ENCODE measurements at places on chromosomes 11 and 22. TPM values are rescaled to one million over a fixed set of nuclear protein-coding genes. Genes with fewer than 3 reads are reported as not detected.
A peak's percentile ranks its signal among the peaks of the same experiment; 100 is the strongest.

PIWIL4 gene
- 0.25 TPM for total RNA-seq

NNMT gene
- total RNA-seq = 3.6 TPM

- no peak for DNase-seq
These were observed 53.9 kb upstream of the CRTAM start for GRCh38 chr11:122784325-122784955.

DNA sequence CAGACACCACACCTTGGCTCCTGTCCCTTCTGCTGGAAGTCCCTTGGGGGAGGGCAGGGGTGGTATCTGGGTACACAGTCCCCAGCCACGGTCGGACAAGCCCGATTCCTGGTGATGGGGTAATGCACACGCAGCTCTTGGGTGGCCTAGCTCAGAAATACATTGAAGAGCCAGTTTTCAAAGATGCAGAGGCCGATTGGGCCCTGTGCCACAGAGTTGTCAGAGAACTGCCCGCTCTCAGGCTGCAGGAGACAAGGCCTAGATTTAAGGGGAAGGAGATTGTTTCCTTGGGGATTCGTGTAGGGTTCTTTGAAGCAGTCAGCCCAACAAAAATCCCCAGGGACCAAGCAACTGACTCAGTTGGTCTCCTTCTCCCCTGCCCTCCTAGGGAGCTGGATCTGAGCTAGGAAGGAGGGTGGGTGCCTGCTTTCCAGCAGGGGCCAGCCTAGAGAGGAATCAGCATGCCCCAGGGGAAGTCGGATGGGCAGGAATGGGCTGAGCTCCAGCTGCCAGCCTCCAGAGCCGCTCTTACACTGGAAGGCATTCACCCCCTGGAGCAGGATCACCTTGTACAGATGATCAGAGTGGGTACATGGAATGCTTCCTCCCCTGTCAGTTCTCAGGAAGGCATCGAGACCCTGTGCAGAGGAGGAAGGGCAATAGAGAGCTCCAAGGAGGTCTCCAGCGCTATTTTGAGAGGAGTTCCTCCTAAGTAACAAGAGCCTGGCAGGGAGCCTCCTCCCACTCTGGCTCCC is 3.3 kb upstream of the SCN4B start:
- no peak for DNase-seq

C1QTNF6 gene
- total RNA-seq = 2.7 TPM

DNA sequence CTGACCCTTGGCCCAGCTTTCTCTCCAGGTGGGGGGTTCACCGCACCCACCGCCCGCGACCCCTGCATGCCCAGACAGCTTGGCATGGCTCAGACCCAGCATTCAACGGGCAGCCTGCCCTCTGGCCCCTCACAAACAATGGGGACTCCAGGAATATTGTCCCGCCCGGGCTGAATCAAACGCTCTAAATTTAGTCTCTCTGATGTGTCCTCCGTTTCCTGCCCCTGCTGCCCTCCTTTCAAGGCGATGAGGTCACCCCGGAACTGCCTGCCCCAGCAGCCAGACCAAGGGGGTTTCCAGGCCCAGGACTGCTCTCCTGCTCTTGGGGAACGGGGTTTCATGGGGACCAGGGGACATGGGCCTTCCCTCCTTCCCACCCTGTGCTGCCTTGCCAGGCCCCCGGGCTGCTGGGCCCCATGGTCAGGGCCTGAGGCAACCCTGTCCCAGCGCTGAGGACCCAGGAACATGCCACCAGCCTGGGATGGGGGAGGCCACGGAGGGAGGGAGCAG is 10.1 kb upstream of the PDGFB start:
- DNase-seq = no peak

SLC1A2 gene
- not detected for total RNA-seq

DNA sequence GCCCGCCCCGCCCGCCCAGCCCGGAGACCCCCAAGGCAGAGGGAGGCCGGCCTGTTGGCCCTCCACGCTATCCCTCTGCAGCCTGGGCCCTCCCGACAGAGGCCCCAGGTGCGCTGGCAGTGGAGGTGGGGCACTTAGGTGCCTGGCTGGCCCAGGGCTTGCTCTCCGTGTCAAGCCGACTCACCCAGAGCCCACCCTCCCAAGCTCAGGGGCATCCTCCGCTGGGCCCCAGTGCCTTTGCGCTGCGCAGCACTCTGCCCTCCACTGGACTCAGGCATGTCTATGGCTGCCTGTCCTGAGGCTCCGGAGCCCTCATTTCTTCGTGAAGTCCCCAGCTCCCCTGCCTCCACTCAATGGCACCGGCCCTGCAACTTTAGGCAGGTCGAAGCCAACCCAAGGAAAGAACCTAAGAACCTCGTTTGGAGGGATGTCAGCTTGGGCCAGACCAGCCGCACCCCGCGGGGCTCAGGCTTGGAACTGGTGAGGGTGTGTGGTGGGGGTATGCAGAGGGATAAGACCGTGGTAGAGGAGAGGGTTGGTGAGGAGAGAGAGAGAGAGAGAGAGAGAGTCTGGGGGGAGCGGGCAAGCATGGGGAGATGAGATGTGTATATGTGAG is 6.1 kb downstream of the SMIM45 start:
- DNase-seq = no peak

SBF1 gene
- total RNA-seq = 37.0 TPM

DNA sequence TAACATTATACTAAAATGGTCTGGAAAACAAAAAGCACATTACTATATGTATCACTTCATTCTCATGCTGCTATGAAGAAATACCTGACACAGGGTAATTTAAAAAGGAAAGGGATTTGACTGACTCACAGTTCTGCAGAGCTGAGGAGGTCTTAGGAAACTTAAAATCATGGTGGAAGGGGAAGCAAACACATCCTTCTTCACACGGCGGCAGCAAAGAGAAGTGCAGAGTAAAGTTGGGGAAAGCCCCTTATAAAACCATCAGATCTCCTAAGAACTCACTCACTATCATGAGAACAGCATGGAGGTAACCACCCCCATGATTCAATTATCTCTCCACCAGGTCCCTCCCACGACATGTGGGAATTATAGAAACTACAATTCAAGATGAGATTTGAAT is 60.0 kb downstream of the FAM181B start:
- no peak for DNase-seq

DNA sequence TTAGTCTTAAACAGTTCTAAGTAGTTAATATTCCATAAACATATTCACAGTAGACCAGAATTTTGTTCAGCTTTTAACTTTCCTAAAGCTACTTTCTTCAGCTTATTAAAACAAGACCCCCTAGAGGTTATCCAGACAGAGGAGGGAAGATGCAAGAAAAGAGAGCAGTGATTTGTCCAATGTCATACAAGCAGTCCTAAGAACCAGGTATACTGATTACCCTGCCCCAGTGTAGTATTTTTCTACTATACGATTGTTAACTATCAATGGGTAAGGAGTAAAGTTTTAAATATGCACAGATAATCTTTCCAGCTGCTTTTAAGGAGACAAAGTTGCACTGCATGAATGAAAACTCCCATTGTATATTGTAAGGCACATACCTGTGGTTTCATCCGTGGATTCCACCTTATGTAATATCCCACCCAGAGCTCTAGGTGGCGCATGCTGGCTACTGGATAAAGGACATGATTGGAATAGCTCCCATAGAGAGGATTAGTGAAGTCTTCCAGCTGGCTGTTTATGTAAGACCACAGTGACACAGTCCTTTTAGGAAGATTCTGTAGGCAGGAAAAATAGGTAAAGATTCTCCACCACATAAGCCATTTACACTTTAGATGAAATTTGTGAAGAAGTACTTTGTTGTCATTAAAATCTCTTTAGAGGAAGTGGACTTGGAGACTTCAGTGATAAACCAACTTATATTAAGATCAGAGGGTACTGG is 45.6 kb downstream of the CEP57 start:
- DNase-seq = peak; percentile 69

DNA sequence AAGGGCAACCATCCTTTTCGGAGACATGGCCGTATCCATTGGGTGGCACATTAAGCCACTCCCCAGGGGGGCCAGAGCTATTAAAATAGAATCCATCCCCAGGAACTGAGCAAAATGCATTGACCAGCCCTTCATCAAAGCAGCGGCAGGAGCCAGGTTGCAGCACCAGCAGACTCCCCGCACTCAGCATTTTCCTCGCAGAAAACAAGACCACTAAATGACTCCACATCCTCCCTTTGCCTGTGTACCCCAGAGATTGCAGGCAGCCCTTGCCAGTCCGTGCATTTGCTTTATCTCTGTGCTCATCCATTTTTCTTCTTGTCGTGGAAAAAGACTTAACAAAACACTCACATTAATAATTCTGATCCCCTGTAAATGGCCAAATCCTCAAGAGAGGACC is 144.4 kb upstream of the LARGE1 start:
- no peak for DNase-seq

CHRM1 gene
- total RNA-seq = not detected

DNA sequence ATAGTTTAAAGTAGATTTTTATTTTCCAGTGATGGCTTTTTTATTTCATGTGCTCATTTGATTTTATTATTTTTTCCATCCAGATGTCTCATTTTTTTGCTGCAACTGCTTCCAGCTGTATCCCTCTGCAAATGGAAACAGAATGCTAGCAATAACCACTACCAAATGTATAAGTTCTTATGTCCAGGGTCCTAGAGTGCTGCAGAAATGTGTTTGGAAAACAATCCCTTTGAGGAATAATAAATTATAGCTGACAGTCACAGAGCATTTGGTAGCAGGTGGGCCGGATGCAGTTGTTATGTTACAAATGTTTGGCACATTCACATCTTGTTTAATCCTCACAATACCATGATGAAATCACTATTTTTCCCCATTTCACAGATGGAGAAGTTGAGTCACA is 300.7 kb upstream of the PDGFD start:
- no peak for DNase-seq

- DNase-seq = no peak
These were observed 367.4 kb upstream of the ARHGAP42 start for GRCh38 chr11:100319691-100320090.

ARHGEF17 gene
- 4.0 TPM for total RNA-seq

WT1 gene
- 0.25 TPM for total RNA-seq

GRCh38 chr11:107711861-107712755 is at the start of gene SLN:
TSS of gene SLN (minus strand) at chr11:107712056.
- no peak for DNase-seq

- DNase-seq = no peak
These were observed 59.4 kb upstream of the CHRM4 start for GRCh38 chr11:46450846-46451477.

GRCh38 chr11:64441127-64441526 is 82.2 kb downstream of the RPS6KA4 start:
- DNase-seq = no peak

TMPRSS6 gene
- total RNA-seq = not detected

PGM2L1 gene
- 2.1 TPM for total RNA-seq

- DNase-seq = no peak
These were observed 12.4 kb downstream of the MYH9 start for GRCh38 chr22:36375071-36375980.

DNA sequence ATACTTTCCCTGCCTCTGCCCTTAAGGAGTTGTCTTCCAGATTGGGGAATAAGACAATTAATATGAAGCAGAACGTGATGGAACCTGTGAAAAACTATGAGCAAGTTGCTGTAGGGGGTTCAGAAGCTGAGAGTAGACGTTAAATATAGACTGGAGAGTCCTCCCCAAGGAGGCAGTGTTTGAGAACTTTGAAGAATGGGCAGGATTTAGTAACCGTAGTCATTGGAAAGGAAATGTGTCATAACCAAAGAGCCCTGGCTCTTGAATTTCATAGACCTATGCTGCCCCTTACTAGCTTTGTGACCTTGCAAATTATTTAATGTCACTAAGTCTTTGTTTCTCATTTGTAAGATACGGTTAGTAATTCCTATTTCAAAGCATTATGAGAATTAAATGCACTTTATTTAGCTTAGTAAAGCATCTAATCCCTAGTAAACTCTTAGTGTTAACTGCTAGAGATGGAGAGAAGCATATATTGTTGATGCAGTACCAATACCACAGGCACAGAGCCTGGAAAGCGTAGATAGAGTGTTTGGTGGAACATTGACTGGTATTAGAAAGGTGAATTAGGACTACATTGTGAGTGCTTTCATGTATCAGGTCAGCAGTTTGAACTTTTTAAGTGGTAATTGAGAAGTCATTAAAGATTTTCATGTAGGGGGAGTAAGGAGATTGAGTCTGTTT is 54.1 kb downstream of the MCAM start:
- DNase-seq = no peak

DNA sequence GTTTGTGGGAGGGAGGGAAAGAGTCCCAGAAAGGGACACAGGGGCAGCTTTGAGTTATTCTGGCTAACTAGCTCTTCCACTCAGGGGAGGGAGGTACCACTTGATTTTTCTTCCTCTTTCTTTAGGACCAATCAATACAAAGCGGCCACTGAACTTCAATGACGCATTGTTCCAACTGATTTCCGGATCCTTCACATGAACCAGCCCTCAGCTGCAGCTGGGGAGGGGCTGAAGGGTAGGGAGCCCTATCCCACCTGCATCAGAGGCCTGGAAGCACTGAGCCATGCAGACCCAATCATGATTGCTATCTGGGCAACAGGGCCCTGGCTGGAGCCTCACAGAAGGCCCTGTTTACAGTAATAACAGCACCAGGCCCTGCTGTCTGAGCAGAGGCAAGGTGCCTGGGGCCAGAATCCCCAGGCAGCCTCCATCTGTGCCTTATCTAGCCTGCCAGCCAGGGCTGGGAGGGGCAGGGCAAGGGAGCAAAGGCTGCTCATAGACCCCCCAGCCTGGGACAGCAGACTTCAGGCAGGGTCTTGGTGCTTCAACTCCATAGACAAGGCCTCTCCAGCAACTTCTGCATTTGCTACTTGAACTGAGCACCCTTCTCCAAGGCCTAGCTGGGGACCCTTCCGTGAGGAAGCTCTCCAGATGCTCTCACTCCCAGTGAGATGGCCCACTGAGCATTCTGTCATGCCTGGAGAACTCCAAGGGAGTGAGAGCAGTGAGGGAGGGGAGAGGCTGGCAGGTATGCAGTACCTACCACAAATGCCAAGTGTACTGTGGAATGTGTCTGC is 22.5 kb downstream of the CLPB start:
- no peak for DNase-seq

DNA sequence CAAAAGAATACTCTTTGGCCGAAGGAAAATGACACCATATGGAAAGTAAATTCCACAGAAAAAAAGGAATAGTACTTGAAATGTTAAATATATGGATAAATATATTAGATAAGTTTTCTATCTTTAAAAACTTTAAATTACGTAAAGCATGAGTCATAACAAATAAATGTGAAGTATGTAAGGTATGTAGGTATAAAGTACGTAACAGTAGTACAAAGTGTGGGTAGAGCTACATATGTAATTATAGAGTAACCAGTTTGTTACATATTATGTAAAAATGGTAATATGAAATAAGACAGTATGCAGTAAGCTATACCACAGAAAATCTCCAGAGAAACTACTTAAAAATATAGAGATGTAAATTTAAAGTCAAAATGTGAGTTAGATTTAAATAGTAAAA is 582.3 kb upstream of the CHORDC1 start:
- DNase-seq = no peak

GRCh38 chr11:17277024-17277584 is 565 bp downstream of the NUCB2 start:
- no peak for DNase-seq

GLYATL1 gene
- total RNA-seq = not detected

GDPD5 gene
- total RNA-seq = 6.5 TPM

Measured in NCI-H460 (cell line).